ENCODE measurements at places on chromosomes 12 and 14.
A peak's percentile ranks its signal among the peaks of the same experiment; 100 is the strongest.

- DNase-seq: no peak
Measured at GRCh38 chr14:24343795-24344660, 4.2 kb upstream of the RIPK3 start.

GRCh38 chr14:61941421-61942150 is 179.4 kb downstream of the SNAPC1 start:
- DNase-seq: no peak

DNA sequence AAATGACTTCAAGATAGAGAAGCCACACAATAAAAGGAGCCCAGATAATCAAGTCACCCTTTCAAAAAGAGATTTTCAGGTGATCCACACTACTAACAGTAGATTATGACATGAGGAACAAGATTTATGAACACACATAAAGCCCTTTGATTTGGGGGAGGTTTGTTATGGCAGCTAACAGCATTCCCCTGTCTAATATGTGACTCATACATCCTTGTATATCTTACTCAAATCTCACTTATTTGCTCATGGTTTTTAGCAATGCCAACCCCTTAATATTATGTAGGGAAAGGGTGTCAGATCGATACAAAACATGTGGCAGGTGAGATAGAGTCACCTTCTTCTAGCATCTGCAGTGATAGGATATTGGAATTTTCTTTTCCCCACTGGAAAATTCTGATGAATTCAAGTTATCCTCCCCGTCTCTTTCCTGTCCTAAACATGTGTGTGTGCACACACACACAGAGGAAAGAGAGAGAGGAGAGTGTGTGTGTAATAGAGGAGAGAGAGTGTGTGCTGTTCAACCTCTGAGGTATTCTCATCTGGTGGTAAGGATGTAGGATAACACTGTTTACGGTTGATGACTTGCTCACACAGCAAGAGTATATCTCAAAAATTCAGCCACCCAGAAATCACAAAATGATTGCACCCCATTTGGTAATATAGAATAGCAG is 319.9 kb downstream of the KCNC2 start:
- no peak for DNase-seq

- DNase-seq: peak; percentile 85
Measured at GRCh38 chr12:104456950-104457745, 400 bp downstream of the CHST11 start.

DNA sequence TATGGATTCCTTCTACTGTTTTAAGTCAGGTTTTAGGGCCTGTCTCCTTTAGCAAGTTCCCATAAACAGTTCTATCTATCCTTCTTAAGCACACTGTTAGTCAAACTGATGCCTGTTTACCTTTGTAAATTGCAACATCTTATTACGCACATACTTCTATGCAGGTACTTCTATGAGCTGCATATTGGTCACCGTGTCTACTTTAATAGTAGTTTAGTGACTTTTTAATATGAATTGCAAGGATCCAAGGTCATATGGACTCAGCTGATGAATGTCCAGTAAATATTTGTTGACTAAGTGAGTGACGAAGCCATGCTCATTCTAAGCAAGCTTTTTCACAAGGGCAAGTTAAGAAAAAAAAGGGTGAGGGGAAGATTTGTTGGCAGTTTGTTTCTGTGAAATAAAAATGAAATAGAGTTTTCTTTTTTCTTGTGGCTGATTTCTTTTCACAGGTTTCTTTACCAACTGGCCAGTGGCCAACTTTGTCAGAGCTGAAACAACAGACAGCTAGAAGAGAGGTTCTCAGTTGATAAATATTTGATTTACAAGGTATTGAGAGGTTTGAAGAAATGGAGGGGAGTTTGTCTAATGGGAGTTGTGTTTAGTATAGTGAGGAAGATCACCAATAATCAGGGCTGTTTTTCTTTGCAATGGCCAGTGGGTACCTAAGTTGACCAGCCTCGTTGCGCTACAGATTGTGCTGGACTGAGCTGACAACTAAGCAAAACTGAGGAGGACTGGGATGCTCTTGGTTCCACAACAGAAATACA is 141.1 kb downstream of the SLC15A5 start:
- no peak for DNase-seq

GRCh38 chr12:128627659-128628058 is 196.1 kb downstream of the SLC15A4 start:
- no peak for DNase-seq

DNA sequence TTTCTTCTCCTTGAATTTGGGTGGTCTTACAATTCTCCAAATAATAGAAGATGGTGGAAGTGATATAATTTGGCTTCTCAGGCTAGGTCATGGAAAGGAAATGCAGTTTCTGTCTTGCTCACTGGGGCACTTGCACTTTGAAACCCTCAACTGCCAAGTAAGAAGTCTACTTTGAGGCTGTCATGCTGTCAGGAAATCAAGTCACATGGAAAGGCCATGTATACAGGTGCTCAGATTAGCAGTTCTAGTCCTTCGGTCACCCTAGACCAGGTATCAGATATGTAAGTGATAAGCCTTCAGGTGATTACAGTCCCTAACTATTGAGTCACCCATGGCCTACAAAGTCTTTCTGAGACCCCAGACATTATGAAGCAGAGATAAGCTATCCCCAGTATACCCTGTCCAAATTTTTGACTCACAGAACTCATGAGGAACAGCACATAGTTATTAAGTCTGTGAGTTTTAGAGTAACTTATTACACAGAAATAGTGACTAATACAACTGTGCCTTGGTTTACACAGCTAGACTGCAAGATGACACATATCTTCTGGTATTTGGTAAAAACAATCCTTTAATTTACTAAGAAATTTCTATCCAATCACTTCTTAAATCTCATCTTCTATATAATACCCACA is 26.3 kb upstream of the BBS10 start:
- no peak for DNase-seq

DNA sequence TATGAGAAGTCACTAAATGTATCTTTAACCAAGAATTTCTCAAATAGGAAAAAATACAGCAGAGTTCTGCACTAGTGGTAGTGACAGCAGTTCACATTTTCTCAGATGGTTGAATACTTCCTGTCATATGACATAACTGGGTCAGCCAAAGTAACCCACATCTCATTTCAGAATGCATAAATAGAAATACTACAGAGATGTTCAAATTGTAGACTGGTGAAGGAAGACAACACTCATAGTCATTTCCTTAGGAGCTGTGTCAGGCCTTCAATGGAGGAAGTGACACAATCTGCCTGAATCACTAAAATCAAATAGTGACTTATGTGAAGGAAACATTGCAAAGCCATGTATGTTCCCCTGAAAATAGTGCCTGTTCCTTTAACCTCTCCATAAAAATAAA is 32.4 kb downstream of the FERMT2 start:
- DNase-seq: no peak

- no peak for DNase-seq
Measured at GRCh38 chr14:93332397-93332852, 411 bp downstream of the BTBD7 start.

- DNase-seq: peak; percentile 90
Measured at GRCh38 chr14:69643430-69644200, 32.2 kb downstream of the SUSD6 start.

DNA sequence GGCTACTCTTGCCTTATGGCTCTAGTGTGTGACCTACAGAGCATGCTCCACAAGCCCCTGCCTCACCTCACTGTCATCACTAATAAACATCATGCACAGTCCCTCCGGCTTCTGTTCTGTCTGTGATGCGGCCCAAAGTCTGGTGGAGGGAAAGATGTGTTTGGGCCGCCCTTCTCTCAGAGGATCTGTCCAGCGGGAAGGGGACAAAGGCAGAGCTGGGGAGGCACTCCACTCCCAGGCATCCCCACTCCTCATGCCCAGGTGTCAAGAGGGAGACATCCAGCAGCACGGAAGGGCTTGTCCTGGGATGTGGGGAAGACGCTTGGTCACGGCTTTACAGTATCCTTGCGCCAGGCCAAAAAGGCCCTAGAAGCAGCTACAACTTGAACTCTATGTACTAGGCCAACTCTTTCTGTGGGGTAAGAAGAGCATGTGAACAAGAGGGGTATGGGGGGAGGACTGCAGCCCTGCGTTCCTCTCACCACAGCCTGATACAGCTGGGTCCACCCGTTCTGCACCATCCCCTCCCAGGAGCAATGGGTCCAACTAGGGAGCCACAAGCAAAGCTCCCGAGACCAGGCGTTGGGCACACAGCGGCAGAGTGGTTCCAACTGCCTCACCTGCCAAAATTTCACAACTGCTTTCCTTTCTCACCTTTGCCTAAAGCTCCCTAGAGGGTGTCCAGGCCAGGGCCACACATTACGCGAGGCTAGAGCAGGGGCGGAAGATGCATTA is 10.7 kb downstream of the CACNB3 start:
- DNase-seq: no peak

DNA sequence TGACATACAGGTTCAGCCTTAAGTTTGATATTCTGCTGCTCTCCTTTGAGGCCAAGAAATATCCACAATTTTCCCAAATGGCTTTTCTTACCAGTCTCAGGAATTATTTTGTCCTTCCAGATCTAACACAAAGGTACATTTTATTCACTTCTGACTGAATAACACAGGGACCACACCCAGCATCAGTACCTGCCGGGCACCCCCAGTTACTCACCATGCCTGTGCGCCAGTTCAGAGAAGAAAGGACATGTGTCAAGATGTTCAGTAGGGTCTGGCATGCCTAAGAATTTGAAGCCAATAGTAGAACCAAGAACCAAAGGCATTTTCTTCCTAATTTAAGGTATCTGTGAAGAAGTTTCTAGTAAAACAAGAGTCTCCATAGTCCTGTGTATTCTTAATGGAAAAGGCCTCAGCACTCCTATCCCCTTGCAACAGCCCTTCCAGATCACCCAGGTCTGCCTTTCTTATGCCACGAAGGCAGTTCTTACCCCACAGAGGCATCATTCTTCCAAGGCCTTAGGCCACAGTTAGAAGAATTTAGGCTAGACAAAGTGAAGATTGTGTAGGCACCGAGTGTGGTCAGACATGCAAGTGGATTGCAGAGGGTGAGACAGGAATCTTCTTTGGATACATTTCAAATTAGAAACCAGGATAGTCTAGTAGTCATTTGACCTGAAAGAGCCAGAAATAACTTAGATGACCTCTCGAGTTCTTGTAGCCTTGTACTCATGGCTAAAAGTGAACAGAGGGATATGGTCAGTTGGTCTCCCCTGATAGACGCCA is 140.1 kb upstream of the HIF1A start:
- no peak for DNase-seq

GRCh38 chr14:25431211-25432076 is 381.5 kb upstream of the STXBP6 start:
- DNase-seq: no peak

DNA sequence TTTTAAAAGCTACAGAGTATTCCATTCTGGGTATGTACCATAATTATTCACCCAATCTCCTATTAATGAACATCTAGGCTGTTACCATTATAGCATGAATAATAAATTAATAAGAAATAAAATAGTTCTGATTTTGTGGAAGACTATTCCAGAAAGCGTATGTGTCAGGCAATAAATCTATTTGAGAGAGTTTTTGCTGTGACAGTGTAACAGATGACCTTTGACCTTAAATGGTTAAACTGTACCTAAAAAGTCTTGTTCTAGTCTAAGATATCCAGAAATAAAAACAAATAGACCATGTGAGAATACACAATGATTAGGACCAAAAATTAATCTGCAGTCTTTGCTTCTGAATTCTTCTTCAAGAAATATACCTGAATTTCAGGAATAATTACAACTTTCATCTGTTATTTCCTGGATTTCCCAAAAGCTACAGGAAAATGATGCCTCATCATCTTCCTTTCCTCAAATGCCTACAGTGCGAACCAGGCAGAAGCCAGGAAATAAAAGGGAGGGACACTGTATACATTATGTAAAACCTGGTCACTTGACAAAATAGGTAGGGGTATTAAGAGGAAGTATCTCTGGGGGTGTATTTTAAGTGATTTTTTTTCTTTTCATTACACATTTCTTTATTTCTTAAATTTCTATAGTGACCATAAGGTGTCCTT is 7.3 kb downstream of the TM7SF3 start:
- DNase-seq: no peak

GRCh38 chr12:23617749-23618148 is 331.7 kb downstream of the SOX5 start:
- no peak for DNase-seq

- DNase-seq: no peak
Measured at GRCh38 chr12:112308652-112309051, 73.6 kb downstream of the HECTD4 start.

- DNase-seq: no peak
Measured at GRCh38 chr14:79705126-79705894, 506.0 kb downstream of the DIO2 start.

DNA sequence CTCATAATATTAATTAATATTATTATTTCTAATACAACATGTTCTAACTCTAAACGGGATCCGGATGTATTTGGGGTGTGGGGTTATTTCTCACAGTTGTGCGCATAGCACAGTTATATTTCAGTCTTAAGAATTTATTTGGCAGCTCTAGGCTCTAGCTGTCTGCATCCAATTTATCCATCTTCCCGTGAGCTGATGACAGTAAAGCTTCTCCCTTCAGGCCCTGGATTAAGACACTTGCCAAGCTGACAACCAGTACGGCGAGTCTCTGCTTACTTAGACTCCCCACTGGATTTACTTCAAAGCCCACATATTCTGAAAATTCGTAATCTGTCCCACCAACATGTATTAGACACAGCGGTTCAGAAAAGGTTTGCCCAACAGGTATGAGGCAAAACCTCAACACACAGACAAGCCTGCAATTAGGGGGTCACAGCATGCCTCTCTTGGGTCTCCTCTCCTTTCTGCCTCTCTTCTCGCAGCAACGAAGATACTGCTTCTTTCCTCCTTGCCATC is 232.9 kb upstream of the TMTC1 start:
- DNase-seq: no peak

GRCh38 chr12:96170328-96170727 is 23.8 kb upstream of the ELK3 start:
- DNase-seq: no peak

DNA sequence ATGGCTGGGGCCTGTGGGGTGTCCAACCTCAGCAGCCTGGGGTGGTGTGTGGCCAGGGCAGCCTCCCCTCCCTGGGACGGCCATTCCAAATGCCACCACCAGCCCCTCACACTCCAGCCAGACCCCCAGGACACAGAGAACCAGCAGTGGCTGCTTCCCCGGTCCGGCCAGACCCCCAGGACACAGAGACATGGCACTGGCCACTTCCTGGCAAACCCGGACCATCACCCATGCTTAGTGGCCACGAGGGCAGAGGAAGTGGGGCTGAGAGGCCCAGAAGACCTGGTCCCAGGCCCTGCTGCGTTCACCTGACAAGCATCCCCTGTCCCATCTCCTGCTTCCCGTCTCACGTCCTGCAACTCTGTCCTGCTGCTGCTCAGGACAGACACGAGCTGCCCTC is 26.7 kb downstream of the BEGAIN start:
- DNase-seq: no peak

DNA sequence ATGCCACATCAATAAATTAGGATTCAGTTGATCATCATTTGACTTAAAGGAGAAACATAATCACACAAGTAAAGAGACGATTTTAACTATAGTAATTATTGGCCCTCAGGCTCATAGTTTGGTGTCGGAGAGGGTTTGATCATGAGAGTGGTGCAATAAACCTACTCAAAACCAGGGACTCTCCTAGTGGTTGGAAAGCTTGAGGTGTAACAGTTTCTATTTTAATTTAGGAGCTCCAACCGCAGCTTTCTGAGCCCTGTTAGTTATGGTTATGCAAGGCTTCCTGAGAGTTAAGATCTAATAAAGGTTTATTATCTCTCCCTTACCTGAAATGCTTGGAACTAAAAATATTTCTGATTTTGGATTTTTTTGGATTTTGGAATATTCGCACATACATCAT is 36.4 kb downstream of the TMTC2 start:
- DNase-seq: no peak

GRCh38 chr12:45989721-45990467 is 480 bp downstream of the SCAF11 start:
- DNase-seq: peak; percentile 83

- no peak for DNase-seq
Measured at GRCh38 chr12:27237790-27238771, 6.0 kb upstream of the STK38L start.

Data from activated effector memory CD4-positive, alpha-beta T cell treated with anti-CD3 and anti-CD28 coated beads, Interleukin-2, amount 50 U/mL, for 16 hours (primary cell).